ENCODE measurements at places on chromosomes 1 and 21. TPM values are rescaled to one million over a fixed set of nuclear protein-coding genes. Genes with fewer than 3 reads are reported as not detected.

AADACL4 gene
- not detected for total RNA-seq

SPRR3 gene
- not detected for total RNA-seq

DIO1 gene
- not detected for total RNA-seq

CASQ1 gene
- 0.36 TPM for total RNA-seq

USH2A gene
- total RNA-seq: under 0.01 TPM

TARDBP gene
- 71.7 TPM for total RNA-seq

LCE2A gene
- total RNA-seq: not detected

GPR61 gene
- not detected for total RNA-seq

SLAMF8 gene
- 0.36 TPM for total RNA-seq

LCE6A gene
- total RNA-seq: not detected

AMY2B gene
- 6.2 TPM for total RNA-seq

GJA8 gene
- total RNA-seq: not detected

ALX3 gene
- not detected for total RNA-seq

SZRD1 gene
- 66.2 TPM for total RNA-seq

FAM163A gene
- total RNA-seq: not detected

BRINP3 gene
- not detected for total RNA-seq

CRYBG2 gene
- total RNA-seq: not detected

FAM72C gene
- total RNA-seq: 0.59 TPM

TMEM52 gene
- total RNA-seq: not detected

EDARADD gene
- 1.4 TPM for total RNA-seq

TYW3 gene
- total RNA-seq: 17.4 TPM

LENEP gene
- 0.88 TPM for total RNA-seq

ABCD3 gene
- 30.1 TPM for total RNA-seq

IVL gene
- total RNA-seq: not detected

KLF17 gene
- total RNA-seq: 0.36 TPM

NT5C1A gene
- total RNA-seq: not detected

NKAIN1 gene
- total RNA-seq: not detected

PLA2G2D gene
- total RNA-seq: not detected

DNAJC28 gene
- 4.0 TPM for total RNA-seq

KCNE1 gene
- total RNA-seq: 0.29 TPM

FCGR1A gene
- total RNA-seq: not detected

LRRC47 gene
- total RNA-seq: 24.5 TPM

NEK7 gene
- 376 TPM for total RNA-seq

TCP10L gene
- total RNA-seq: 0.72 TPM

METTL13 gene
- 13.0 TPM for total RNA-seq

FCRL5 gene
- under 0.01 TPM for total RNA-seq

ARHGEF16 gene
- total RNA-seq: not detected

TMEM82 gene
- total RNA-seq: not detected

RGS4 gene
- 130 TPM for total RNA-seq

OR2T27 gene
- not detected for total RNA-seq

GUCA2B gene
- total RNA-seq: not detected

IL12RB2 gene
- total RNA-seq: not detected

GBP4 gene
- 0.36 TPM for total RNA-seq

ILDR2 gene
- under 0.01 TPM for total RNA-seq

AKR7A3 gene
- total RNA-seq: 1.2 TPM

GNAT2 gene
- 0.29 TPM for total RNA-seq

CTTNBP2NL gene
- total RNA-seq: 32.2 TPM

ENAH gene
- total RNA-seq: 344 TPM

LIN28A gene
- not detected for total RNA-seq

SYF2 gene
- 41.5 TPM for total RNA-seq

LCE5A gene
- total RNA-seq: not detected

MAB21L3 gene
- total RNA-seq: 0.36 TPM

S100B gene
- 0.29 TPM for total RNA-seq

ADIPOR1 gene
- 104 TPM for total RNA-seq

RGS1 gene
- total RNA-seq: not detected

EPHB2 gene
- total RNA-seq: 8.7 TPM

RNU1-1 gene
- total RNA-seq: under 0.01 TPM

GSTM1 gene
- total RNA-seq: not detected
